NCI-H187 (cell line): ENCODE measurements at places on chromosomes 1 and 21.

GRCh38 chr21:42807938-42808613 lies 71.3 kb downstream of the WDR4 start:
- no peak for DNase-seq

DNA sequence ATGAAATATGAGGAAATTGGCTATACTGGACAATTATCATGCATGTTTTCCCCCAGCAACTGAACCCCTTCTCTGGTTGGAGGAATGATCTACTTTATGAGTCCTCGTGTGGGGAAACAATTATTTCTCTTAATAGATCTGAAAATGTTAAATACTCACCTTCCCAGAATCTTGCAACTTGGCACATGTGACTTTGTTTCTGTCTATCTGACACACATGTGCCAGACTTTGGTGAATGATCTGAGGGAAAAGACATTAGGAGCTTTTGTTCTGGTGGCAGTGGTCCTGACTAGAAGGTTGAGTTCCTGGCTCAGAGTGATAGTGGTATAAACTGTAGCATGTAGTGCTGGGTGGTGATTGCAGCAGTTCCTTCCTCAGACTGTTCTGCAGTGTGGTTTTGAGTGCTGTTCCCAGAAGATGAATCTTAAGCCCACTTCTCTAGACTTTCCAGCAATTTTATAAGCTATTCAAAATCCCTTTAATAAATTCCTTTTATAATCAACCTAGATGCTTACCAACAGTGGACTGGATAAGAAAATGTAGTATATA lies 59.3 kb upstream of the B3GALNT2 start:
- no peak for DNase-seq

DNA sequence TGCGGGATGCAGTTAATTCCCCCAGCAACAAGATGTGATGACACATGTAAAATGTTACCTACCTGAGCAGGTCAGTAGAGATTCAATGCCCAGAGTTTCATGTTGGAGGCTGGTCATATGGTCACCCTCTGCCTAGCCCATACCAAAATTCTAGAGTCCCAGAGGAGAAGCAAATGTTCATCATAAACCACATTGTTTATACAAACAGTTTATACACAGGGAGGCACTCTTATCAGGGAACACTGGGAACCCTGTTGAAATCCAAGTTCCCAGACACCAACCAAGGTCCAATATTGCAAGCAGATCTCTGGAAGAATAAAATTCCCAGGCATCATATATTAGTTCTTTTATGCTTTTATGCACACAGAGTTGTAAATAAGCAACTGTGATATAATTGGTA lies 10.5 kb downstream of the HAO2 start:
- DNase-seq, result no peak

- DNase-seq, result no peak
Measured at GRCh38 chr1:221449801-221450470, 292.0 kb downstream of the DUSP10 start.

GRCh38 chr1:244237445-244237844 lies 186.4 kb downstream of the ZBTB18 start:
- DNase-seq, result no peak

- DNase-seq, result no peak
Measured at GRCh38 chr1:76867342-76868130, at the start of gene ST6GALNAC5. Gene ST6GALNAC5, plus strand, starts transcription at chr1:76867480.

DNA sequence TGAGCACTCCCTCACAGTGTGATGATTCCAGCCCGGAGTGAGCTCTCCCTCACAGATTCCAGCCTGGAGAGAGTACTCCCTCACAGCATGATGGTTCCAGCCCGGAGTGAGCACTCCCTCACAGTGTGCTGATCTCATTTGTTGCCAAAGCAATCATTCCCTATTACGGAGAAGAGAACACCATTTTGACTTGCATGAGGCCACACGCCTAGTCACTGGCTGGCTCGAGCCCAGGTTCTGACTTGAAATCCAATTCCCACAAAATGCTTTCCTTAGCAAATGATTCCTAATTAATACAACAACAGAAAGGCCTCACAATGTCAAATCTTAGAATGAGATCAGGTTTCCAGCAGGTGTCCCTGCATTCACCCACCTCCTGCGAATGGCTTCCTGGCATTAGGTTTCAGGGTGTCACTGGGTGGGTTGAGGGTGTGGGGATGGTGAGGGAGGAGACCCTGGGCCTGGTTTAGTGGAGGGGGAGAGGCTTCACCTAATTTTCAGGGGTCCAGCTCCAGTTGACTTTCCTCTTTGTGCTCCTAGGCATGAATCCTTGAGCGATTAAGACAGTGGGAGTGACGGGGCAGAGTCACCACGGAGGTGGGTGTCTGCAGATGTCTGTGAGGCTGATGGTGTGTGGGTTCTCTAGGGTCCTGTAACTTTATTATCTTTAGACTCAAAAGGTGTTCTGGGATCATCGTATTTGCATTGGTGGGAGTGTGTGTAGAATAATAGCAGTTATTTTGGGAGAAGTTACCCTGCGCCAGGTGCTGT lies 158.5 kb downstream of the KCNJ6 start:
- no peak for DNase-seq

- no peak for DNase-seq
Measured at GRCh38 chr1:98940722-98941079, 64.0 kb downstream of the PLPPR5 start.

GRCh38 chr1:218558271-218558810 lies 213.2 kb downstream of the TGFB2 start:
- no peak for DNase-seq

DNA sequence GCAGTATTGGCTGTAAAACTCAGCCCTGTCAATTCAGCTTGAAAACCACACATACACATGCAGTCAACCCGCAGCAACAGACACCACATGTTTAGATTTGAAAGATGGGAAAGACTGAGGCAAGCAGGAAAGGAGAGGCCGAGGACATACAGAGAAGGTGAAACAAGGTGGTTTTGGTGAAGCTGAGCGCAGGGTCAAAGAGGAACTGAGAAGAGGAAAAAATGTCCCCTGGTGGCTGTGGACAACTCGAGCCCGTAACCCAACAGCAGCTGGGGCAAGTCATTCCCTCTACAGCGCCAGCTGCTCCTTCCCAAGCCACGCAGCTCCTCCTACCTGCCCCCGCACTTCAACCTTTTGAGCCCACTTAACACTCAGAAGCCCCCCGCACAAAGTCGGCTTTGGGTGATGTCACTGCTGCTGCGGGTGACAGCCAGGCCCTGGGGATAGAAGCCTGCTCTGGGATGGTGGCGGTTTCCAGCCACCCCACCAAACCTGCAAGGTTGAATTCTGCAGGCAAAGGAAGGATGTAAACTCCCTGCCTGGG lies 63.0 kb downstream of the KCNN3 start:
- no peak for DNase-seq

DNA sequence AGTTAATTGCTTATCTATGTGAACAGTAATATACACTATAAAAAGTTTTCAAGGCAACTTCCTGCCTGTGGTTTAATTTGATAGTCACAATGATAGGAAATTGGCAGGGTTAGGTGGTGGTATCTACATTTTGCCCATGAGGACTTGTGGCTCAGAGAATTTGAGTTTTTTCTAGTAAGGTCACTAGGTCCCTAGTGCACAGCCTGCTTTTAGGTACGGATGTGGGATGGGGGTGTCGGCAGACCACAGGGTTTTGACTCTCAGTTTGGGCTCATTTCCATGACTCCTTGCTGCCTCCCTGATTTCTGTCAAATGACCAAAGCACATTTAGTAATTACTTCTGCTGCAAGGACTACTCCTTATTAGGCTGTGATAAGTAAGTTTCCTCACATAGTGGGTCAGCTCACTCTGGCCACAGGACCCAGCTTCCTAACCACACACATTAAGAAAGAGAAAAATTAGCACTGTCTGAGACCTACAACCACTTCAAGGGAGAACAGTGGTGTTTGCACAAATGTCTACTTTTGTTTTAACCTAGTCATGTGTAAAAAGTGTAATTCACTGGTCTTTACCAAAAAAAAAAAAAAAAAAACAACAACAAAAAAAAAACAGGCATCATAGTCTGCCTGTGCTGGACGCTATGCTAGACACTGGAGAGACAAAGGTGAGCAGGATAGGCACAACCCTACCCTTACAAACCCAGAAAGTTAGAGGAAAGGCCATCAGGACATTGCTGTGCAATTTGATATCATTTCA lies 43.7 kb downstream of the MRPL39 start:
- no peak for DNase-seq

DNA sequence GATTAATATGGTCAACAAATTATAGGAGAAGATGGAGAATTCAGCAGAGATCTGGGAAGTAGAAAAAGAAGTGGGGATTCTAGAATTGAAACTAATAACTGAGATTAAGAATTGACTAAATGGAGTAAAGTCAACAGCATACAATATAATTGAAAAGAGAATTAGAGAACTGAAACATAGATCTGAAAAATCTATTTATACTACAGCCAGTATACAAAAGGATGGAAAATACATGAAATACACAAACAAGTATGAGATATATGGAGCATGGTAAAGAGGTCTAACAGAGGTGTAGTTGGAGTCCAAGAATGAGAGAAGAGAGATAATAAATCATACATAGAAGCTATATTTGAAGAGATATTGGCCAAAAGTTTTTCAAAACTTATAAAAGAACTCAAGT lies 235.2 kb downstream of the FGGY start:
- no peak for DNase-seq
